ENCODE measurements at places on chromosomes 16 and 17.

DNA sequence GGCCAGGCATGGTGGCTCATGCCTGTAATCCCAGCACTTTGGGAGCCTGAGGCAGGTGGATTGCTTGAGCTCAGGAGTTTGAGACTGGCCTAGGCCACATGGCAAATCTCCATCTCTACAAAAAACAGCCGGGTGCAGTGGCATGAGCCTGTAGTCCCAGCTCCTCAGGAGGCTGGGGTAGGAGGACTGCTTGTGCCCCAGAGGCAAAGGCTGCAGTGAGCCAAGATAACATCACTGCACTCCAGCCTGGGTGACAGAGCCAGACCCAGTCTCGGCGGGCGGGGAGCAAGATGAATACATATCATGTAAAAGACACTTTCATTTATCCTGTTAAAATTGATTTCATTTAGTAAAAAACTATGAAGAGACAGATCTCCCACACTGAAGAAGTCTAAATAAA is 54.6 kb downstream of the CREBBP start:
- no peak for DNase-seq

- DNase-seq: no peak
These were observed 9.7 kb upstream of the RSKR start for GRCh38 chr17:28623696-28624095.

DNA sequence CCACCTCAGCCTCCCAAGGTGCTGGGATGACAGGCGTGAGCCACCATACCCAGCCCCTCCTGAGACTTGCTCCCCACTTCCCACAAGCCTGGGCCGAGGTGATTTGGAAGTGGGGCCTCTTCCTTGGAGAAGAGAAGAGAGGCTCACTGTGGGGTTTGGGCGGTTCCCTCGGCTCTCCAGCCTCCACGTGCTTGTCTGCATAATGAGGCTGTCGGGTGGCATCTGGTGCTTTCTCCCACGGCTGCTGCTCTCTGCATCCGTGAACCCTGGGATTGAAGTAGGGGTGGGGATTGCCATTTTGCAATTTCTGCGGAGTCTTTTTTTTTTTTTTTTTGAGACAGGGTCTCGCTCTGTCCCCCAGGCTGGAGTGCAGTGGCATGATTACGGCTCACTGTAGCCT is 101.4 kb downstream of the RAP1GAP2 start:
- DNase-seq: no peak

DNA sequence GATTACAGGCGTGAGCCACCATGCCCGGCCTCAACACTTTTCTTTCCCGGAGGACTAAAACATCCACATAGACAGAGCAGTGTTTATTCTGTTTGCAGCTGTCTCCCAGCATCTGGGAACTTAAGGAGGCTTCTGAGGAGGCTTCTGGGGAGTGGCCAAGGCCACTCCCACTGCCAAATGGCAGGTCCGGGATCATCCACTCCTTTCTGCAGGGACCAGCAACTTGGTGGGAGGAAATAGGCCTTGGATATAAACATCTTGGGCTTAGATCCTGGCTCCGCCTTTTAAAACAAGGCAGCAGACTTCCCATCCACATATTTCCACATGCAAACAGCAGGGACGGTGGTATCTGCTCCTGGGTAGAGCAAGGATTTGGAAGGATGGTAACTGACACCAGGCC is 14.1 kb upstream of the SPATA32 start:
- DNase-seq: no peak

- no peak for DNase-seq
These were observed 250.7 kb upstream of the MON1B start for GRCh38 chr16:76940251-76940650.

All from stimulated activated CD4-positive, alpha-beta T cell treated with anti-CD3 and anti-CD28 coated beads, Interleukin-15, amount 100 ng/mL, for 48 hours (primary cell).